ENCODE measurements at places on chromosomes 1 and 21.
A peak's percentile ranks its signal among the peaks of the same experiment; 100 is the strongest.

- no peak for DNase-seq
These were observed 784.0 kb downstream of the MRPL39 start for GRCh38 chr21:24823247-24823646.

DNA sequence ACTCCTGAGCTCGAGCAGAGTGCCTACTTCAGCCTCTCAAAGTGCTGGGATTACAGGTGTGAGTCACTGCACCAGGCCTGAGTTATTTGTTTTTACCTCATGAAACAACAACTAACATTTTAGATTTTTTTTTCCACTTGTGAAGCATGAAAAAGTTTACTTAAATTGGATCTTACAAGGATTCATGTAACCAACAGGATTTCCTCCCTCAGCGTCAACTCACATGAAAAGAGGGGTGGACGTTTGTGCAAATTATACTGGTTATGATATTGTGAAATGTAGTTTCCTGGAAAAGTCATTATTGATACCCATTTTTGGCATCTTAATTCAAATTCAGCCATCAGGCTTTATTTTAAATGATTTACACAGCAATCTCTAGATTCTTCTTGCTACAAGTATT, 6.5 kb downstream of the CNST start:
- no peak for DNase-seq

- DNase-seq, result peak; percentile 55
These were observed 459.2 kb upstream of the RUNX1 start for GRCh38 chr21:35508139-35508888.

DNA sequence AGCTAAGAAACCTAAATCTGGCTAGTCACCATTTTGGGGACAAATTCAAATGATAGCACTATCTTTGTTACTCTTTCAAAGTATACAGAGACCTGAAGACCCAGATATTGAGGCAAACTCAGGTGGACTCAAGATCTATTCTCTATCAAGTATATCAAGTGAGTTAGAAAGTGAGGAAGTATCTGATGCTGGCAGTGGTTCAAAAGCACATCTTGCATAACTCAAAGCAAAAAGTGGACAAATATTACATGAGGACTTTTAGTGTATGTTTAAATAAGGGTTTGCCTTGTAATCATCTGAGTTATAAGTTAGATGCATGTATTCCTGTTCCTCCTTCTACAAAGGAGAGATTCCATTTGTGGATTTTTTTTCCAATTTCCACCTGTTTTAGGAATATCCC, 338.4 kb downstream of the DISC1 start:
- DNase-seq, result no peak

GRCh38 chr1:37272626-37273025, 201.8 kb upstream of the ZC3H12A start:
- no peak for DNase-seq

DNA sequence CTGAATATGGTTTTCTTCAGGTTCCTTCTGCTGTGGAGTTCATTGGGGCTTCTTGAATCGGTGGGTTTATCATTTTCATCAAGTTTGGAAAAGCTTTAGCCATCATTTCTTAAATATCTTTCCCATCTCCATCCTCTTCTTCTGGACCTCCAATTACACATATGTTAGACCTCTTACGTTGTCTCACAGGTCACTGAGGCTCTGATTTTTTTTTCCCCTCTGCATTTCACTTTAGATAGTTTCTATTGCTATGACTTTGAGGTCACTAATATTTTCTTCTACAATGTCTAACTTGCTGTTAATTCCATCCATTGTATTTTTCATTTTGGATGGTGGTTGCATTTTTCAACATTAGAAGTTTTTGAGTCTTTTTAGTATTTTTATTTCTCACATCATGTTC, 47.3 kb upstream of the CASZ1 start:
- DNase-seq, result no peak

GRCh38 chr1:48469616-48470480, 2.2 kb downstream of the SPATA6 start:
- no peak for DNase-seq

DNA sequence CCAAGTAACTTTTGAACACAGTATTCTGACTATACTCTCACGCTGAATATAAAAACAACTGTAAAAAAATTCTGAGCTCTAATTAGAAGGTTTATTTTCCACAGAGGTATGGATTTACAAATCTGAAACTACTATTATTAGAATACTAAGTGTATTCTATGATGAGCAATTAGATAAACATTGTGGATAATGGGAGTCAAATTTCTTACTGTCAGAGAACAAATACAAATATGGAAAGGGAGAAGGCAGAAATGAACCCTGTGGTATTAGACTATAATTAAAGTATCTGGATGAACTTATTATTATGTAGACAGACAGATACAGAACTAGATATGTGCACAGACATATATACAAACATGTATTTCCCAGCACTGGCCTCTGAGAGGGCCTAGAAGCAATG, 22.6 kb downstream of the ALDH9A1 start:
- DNase-seq, result no peak

- DNase-seq, result no peak
These were observed 32.2 kb downstream of the CACHD1 start for GRCh38 chr1:64502083-64502482.

GRCh38 chr1:89761901-89762300, 58.9 kb upstream of the LRRC8D start:
- DNase-seq, result no peak

DNA sequence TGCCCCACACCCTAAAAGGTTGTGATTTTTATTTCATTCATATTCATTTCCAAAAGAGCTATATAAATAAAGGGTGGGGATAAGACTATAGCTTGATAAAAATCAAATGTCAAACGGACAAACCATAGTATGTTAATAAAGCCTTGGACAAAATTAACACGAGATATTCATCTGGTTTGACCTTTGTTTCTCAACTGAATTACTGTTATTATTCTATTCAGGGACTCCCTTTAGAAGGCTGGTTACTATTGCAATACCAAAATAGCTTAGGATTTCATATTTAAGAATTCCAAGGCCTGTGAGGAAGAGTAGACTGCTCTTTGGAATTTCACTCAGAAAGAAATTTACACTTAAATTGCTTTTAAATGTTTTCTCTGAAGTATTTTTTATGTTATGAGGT, 10.2 kb upstream of the PALMD start:
- DNase-seq, result no peak

- DNase-seq, result no peak
These were observed 595.3 kb downstream of the PTPRU start for GRCh38 chr1:29831500-29832117.

DNA sequence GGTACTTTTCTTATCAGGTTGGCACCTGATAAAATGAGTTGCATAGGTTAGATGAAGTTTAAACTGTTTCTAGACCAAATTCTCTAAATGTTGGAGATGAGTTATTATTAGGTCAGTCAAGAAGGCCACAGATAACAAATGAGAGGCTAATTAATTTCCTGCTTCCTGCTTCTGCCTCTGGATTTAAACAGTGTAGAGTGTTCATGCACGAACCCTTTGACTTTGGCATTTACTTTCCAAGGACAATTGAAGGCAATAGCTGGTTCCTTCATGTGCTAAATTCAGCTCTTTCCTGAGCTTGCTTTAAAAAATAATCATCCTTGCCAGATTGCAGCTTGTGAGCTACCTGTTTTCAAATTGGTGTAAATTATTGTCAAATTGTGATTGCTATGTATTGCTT, 80.6 kb downstream of the RASAL2 start:
- no peak for DNase-seq

DNA sequence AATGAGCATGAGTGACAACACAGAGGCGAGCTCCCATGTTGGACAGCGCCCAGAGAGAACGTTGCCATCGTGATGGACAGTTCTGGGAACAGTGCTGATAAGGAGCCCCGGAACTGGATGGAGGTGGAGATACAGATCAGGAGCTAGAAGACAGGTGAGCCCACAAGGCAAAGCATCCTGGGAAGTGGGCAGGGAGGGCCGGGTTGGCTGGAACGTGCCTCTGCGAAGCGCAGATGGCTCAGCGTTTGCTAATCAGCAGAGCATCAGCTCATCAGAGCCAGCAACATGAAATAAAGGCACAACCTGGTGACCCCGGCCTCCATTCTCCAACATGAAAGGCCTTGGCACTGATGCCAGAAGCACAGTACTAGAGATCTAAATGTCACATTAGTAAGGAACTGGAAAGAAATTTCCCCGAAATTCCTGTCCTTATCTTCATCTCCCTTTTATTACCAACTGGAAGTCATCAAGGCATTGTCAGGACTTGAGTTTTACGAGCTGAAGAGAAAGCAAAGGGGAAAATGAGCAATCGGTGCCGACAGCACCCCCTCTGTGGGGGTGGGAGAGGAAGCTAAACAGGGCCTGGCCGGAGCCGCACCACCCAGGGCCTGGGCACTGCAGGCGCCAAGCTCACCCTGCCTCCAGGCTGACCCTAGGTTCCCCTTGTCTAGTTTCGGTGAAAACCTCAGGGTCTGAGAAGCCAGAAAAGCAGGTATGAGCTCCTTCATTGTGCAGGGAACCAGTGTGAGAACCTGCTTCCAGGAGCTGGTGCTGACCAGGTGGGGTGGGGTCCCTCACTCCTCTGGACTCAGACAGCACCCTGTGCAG, 19.9 kb downstream of the ABCA4 start:
- DNase-seq, result no peak

GRCh38 chr1:9402256-9402616, 109.5 kb downstream of the SPSB1 start:
- no peak for DNase-seq

- DNase-seq, result no peak
These were observed 96.8 kb upstream of the GUCA2B start for GRCh38 chr1:42056460-42056859.

GRCh38 chr1:20935717-20936116, 148.6 kb upstream of the HP1BP3 start:
- DNase-seq, result no peak

GRCh38 chr1:50774759-50775351, 185.2 kb downstream of the FAF1 start:
- peak; percentile 78 for DNase-seq

DNA sequence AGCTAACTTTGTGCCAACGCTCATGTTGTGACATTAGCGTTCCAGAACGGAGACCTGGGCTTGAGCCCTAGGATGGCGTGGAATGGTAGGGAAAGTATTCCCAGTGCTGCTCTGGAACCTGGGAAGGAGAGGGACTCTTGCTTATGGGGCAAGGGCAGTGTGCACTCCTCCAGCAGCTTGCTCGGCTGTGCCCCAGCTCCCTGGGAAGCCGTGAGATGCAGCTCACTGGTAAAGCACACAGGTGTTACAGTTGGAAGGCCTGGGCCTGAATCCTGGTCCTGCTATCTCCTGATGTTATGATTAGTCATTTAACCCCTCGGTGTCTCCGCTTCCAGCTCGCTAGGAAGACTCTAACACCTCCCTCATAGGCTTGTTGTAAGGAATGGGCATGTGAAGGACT, 42.4 kb upstream of the EPHA8 start:
- no peak for DNase-seq

DNA sequence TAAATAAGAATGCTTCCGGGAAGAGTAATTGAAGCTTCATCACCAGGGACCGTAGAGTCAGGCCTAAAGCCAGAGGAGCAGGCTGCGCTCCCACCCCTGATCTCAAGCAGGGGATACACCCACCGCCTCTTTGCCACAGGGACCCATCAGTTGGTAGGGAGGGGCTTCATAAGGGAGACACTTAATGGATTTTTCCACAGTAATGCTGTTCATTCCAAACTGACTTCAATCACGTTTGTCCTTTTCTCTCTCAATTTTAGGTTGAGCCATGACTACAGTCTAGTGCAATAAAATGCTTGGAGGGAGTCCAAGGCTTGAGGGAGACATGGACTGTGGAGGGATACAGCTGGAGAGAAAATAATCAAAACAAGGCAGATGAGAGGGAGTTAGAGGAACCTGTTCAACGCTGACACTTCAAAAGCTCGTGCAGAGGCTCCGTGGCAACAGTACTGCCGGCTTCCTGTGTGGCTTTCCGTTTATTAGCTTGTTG, 111.5 kb downstream of the SEC16B start:
- DNase-seq, result peak; percentile 24

GRCh38 chr1:233598891-233599541, 14.9 kb upstream of the KCNK1 start:
- DNase-seq, result no peak

DNA sequence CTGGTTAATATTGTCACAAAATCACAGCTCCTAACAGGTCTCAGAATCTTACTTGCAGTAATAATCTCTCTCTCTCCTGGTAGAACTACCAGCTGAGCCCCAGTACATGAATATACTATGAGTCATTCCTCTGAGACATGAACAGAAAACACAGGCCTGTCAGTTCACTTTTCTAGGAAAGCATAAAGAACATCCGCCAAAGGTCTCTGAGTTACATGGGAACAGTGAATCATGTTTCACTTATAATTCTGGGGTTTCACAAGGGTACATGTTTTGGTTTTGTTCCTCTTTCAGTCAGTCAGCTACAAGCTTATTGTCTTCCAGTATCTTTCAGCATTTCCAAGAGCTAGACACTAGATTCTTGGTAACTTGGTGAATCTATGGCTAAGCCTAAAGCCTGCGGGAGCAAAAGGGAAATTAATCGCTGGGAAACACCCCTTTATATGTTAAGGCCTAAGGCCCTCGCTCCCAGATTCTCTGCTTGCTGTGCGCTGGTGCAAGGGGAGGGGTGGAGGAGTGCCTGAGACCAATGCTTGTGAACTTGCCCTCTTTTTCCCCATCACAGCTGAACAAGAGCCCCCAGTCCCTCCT, 31.7 kb downstream of the IFNGR2 start:
- DNase-seq, result no peak

- DNase-seq, result peak; percentile 92
These were observed 304.0 kb downstream of the HHIPL2 start for GRCh38 chr1:222243902-222244301.

DNA sequence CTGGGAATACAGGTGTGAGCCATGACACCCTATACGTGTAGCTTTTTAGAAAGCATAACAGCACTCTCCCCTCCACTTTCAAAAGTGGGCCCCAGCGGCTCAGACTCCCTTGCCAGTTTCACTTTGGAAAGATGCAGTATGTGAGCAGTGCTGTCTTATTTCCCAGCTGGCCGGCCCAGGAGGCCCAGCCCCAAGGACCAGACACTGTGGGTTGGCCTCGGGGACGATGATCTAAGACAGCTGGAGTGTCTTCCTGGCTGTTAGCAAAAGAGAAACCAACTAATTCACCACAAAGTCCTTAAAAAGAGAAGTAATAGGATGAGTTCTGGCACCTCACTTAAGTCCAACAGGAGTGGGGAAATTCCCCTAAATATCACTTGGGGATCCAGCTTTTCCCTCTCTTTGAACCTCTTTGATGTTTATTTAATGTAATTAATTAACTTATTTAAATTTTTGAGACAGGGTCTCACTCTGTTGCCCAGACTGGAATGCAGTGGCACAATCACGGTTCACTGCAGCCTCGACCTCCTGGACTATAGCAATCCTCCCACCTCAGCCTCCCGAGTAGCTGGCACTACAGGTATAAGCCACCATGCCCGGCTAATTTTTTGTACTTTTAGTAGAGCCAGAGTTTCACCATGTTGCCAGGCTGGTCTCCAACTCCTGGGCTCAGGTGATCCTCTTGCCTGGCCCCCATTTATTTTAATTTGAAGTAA, 17.6 kb upstream of the CLIC4 start:
- no peak for DNase-seq

- DNase-seq, result no peak
These were observed 28.1 kb downstream of the MDM4 start for GRCh38 chr1:204544321-204544720.

Data from NCI-H69 (cell line).